GM13976 (cell line): ENCODE measurements at places on chromosomes 6 and 20.

DNA sequence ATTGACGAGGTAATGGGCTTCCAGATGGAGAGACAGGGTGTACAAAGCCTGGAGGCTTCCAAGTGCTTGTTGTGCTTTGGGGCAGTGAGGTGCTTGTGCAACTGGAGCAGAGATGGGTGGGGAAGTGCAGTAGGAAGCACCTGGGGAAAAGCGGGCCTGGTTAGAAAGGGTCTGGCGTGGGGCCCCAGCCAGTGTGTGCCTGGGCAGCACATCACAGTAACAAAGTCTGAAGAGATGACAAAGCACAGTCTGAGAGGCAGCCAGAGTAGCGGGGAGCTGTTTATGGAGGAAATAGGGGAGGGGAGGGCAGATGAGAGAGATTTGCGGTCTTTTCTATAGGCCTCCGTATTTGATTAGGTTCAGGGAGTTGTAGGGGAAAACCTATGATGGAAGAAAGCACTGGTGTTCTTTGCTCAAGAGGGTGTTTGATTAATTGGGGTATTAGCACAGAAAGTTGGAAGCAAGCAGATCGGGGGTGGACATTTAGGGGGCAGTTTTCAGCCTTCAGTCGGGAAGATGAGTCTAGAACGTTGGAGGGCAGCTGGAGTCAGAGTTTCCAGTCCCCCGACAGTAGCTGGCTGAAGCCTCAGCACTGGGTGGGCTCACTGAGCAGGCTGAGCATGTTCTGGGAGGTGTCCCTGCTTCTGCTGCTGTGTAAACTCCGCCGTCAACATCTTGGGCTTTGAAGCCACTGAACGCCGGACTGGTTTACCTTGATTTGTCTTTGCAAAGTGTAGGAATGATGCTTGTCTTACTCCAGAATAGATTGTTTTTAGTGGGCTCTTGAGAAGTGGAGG lies 15.5 kb upstream of the MROH8 start:
- no peak for DNase-seq

DNA sequence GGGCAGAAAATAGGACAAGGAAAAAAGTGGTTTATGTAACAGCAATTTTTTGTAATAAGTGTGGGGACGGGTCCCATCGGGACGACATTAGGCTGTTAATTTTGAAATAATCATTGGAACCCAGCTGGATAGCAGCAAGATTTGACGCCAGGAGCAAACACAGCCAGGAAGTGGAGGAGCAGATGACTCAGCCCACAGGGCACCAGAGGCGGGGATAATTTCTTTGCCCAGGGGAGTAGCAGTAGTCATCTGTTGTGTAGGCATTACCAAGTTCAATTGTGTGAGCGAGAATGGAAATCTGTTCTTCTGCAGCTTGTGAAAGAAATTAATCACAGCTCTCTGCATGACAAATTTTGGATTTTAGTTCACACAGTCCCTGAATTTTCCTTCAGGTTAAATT lies 22.6 kb upstream of the RIN2 start:
- no peak for DNase-seq

GRCh38 chr20:20772497-20773085 lies 60.1 kb upstream of the RALGAPA2 start:
- no peak for DNase-seq

- no peak for DNase-seq
Observed at GRCh38 chr6:148869585-148869984, 122.8 kb downstream of the UST start.

- no peak for DNase-seq
Observed at GRCh38 chr6:151876122-151876521, 68.6 kb downstream of the ESR1 start.

- DNase-seq = no peak
Observed at GRCh38 chr20:20971810-20972209, 134.3 kb downstream of the LINC00237 start.

- DNase-seq = no peak
Observed at GRCh38 chr6:157198425-157199279, 124.7 kb downstream of the TMEM242 start.

GRCh38 chr20:51128198-51128597 lies 105.3 kb upstream of the KCNG1 start:
- peak; percentile 38 for DNase-seq

- DNase-seq = no peak
Observed at GRCh38 chr6:144283646-144284477, 1.3 kb upstream of the UTRN start.

DNA sequence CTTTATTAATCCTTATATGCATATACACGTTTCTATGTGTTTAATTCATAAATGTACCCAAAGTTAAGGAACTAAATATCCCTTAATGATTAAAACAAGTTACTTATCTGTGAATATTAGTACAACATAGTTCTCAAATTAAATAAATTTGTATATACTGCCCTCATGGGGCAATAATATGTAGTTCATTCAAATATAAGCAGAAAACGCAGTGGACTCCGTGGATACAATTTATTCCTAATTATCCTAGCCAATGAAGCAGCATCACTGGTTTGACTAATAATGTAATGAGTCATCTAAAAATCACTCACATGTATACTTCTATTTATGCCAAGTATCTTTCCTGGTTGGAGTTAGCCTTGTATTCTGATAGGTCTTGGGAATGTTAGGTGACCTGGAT lies 111.6 kb downstream of the TBC1D32 start:
- no peak for DNase-seq

DNA sequence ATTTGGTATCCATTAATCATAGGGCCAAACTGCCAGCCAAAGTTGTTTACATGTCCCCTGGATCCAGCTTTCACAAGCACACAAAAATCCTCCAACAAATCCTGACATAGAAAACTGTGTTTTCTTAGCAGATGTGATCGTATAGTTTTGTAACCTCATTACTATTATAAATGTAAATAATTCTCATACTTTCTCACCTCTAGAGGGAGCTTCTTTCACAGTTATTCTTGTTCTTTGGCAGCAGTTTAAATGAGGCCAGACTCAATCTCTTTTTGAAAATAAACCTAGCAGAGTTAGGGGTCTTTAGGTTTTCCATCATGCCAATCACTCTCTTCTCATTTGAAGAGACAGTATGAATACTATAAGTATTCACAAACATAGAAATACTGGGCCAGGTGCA lies 17.0 kb upstream of the ZNF318 start:
- DNase-seq = no peak

- DNase-seq = no peak
Observed at GRCh38 chr6:84583784-84584183, 180.6 kb downstream of the TBX18 start.

GRCh38 chr20:62551407-62552323 lies 75.9 kb upstream of the GATA5 start:
- no peak for DNase-seq

DNA sequence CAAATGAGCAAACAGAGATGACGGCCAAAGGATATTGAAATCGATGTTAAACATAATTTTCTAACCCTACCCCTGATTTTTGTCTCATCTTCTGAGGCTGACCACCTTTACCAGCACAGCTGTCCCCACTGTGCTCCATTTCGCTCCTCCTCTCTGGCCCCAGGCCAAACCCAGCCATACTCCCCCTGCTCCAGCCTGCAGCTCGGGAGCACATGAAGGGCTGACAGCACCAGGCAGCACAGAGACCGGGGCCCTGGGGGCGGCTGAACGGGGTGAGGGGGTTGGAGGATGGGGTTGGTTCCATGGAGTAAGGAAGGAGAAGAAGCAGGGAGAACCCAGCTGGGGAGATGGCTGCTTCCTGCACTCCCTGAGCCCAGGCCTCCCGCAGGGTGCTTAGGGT lies 3.2 kb upstream of the NCR2 start:
- DNase-seq = no peak

DNA sequence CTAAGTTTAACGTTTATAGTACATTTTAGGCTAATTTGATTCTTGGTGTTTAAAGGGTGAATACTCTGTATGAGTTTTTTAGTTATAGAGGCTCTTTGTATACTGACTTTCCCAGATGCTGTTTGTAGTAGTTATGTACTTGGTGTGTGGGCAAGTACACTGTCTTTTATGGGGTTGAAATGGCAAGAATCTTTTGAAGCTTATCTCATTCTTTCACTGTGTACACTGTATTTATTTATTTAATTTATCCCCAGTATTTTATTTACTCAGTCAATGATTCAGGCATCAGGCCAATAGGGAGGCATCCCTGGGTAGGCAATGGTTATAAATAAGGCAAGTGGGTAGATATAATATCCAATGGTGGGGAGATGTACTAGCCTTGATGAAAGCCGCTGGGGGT lies 277.0 kb upstream of the PTCHD4 start:
- DNase-seq = no peak

- no peak for DNase-seq
Observed at GRCh38 chr20:59328071-59328470, 27.7 kb downstream of the EDN3 start.
